GM12892 (cell line): ENCODE measurements at places on chromosomes 1 and 21.

GRCh38 chr1:119882132-119883049, 13.9 kb downstream of the ADAM30 start:
- DNase-seq: no peak

DNA sequence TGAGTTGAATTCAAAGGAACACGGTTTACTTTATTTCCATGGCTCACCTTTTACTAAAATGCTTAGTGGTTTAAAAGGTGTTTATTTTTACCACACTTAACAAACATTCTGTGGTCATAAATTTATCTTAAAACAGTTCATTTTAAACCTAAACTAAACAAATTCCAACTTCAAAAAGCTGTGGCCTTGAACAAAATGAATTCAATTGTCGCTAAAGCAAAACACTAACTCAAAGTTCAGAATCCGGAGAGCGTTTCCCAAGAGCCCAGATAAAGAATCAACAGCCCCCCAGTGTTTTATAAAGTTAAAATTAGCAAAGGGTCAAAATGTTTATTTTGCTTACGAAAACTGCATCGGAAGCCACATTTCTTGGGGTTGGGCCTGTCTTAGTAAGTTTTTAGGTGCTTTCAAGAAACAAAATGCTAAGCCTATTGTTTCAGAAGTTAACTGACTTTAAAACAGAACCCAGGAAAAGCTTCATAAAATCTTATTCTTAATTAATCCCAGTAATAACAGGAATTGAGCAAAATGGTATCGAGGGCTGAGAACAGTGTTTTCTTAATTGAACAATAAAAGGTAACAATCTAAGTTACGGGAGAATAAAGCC, 1.3 kb downstream of the PUM1 start:
- no peak for DNase-seq

DNA sequence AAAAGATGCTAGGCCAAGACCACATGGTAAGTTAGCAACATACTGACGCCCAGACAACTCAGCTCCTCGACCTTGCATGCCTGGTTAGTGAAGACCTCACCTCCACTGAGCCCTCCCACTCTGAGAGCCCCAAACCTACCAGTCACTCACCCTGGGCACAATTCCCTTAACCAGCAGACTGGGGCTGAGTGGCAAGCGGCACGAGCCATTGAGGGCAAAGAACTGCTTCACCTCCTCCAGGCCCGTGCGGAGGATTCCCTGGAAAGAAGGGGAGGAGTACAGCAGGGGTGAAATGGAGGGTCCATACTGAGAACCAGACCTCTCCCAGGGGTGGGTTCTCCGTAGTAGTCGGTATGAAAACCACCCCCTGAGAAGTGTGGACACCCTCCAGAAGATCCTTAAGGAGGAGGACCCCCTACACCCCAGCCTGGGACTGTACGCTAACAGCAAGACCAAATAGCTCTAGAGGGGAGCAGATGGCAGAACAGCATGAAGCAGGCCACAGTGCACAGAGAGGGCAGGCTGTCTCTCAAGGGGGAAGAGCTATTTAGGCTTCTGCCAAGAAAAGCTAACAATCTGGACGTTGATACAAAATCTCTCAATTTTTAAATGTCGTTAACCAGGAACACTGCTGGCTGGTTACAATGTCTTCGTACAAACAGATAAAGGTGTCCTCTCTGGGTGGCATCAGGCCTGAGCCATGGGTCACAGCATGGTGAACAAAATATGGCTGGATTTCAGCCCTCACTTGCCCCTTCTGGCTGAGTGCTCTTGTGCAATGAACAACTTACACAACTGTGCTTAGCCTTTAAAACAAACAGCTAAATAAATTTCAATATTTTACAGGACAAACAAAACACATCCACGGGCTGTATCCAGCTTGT, 31.0 kb upstream of the PPP1R15B start:
- DNase-seq: no peak

- no peak for DNase-seq
Observed at GRCh38 chr1:234893725-234894630, 234.7 kb downstream of the TOMM20 start.
